Left kidney (tissue), 8 donors: ENCODE measurements at places on chromosomes 1 and 21.

DNA sequence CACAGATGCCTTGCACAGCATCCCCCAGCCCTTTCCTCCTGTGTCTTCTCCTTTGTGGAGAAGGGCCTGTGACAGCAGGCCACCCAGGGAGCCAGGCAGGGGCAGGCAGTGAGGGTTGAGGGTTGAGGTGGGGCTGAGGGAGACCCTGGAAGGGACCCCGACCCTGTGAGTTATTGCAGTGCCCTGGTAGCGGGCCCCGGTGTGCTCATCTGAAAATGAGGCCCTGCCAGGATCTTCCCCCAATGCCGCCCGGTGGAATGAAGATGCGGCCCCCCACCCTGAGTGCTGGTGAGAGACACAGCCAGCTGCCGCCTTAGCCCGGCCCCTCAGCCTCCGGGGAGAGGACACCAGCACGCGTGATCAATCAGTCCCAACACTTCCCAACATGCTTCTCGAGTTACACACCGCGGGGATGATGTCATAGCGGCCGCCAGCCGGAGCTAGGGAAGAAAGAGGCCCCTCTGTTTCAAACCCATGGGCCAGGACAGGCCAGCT is 36.2 kb upstream of the ACTRT2 start:
- DNase-seq: peak; percentile 82

DNA sequence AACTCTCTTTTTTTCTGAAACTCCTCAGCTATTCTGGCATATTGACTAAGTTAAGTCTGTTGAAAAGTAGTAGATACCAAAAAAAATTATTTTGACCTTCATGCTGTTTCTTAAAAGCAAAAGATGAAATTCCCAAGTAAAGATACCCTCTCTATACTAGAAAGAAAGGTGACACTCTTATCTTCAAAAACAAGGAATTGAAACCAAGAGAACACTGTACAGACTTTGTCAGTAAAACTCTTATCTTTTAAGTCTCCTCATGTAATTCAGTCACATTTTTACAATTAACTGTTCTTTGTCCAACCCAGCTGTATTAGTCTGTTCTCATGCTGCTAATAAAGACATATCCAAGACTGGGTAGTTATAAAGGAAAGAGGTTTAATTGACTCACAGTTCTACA is 496.2 kb downstream of the LTN1 start:
- DNase-seq: no peak

GRCh38 chr1:36166938-36167905 is 11.3 kb downstream of the MAP7D1 start:
- no peak for DNase-seq

DNA sequence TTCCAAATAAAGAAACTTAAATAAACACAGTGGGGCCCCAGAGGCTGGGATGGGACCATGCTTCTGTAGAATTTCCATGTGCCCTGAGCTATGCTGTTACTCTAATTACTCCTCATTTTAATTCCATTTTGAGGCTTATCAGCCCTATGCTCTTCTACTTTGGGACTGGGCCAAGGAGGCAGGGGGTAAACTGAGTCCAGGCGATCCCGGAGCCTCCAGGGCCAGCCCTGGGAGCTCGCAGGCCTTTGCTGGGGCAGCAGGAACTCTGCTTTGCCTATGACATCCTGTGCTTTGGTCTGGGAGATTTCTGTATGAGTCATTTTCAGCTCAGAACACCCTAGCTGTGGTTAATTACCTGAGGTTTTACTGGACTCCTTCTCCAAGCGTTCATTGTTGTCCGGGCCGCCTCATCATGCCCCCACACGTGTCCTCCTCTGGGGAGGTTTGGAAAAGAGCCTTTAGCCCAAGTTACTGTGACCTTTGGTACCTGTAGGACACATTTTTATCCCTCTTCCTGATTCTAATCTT is 95.7 kb downstream of the RHOU start:
- DNase-seq: no peak

DNA sequence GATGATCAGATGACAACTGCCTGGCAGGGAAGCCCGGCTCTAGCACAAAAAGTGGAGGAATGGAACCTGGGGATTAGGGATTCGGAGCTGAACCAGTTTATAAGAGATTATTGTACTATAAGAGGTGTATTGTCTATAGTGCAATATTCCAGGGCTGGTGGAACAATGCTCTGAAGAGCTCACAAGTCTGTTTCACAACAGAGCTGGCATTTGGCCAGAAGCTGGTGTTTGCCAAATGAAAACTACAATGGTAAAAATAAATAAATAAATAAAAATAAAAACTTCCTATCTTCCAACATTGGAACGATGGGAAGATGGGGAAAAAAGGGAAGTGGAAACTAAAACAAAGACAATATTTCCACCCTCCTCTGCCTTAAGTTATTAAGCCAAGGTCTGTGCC is 73.5 kb downstream of the CHODL start:
- no peak for DNase-seq

DNA sequence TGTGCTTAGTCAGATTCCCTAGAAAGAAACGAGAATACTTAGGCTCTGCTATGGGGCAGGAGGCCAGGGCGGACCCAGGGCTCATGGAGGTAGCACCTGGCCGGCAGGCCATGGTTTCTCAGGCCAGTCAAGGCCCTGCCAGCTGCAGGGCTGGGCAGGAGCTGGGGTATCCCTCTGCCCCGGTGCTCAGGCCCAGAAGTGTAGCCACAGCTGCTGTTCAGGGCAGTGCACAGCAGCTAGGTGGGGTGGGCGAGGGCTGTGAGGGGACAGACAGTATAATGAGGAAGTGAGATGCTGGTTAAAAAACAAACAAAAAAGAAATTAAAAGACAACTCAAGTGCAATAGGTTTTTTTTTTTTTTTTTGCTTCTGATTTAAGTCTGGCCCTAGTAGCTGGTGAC is 34.0 kb upstream of the EDN2 start:
- no peak for DNase-seq

DNA sequence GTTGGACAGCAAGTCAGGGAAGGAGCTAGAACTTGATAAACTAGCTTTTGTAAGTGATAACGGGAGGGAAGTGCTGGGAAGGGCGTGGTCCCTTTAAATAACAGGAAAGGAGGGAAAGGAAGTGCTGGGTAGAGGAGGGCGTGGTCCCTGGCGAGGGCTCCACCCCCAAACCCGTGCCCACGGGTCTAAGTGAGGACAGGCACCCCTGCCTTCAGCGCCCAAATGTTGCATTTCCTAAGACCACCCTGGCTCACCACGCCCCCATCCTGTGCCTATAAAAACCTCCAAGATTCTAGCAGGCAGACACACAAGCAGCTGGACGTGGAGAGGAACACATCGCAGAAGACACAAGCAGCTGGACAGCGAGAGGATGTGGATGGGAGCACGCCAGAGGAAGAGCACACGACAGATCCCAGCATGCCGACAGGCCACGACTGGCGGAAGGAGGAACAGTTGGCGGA is 58.5 kb downstream of the PALMD start:
- no peak for DNase-seq

- no peak for DNase-seq
These were observed 77.6 kb upstream of the CD34 start for GRCh38 chr1:207988326-207989165.

- no peak for DNase-seq
These were observed 4.7 kb downstream of the CCDC190 start for GRCh38 chr1:162856260-162856659.

GRCh38 chr1:198157847-198158725 is 1.3 kb downstream of the NEK7 start:
- DNase-seq: no peak

GRCh38 chr1:95991787-95992520 is 729.6 kb upstream of the PTBP2 start:
- no peak for DNase-seq

- DNase-seq: no peak
These were observed 21.9 kb upstream of the NEK2 start for GRCh38 chr1:211697356-211697755.

DNA sequence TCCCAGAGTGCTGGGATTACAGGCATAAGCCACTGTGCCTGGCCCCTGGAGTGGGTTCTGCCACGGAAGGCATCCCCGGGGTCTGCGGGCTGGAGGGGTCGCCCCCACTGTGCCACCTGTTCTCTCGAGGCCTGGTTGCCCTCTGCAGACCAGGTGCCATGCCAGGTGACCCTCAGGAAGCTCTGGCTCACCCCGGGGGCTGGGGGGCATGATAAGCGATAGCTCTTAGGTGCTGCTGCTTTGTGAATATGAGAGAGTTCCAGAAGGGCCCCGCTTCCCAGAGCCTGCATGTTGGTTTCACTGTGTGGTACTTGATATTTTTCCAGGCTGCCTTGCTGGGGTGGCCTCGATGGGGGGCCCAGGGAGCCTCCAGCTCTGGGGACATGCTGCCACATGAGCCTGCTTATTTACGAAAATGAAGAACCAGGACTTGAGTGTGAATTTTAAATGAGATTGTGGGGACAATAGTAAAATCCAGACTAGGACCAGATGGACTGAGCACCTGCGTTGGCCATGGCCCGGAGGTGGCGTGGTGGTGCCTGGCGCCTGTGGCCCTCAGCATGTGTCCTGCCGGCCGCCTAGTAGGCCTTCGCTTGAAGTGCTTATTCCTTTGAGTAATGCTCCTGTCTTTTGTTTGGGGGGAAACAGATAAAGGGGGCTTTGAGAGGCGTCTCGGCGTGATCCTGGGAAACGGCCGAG is 7.3 kb downstream of the SKI start:
- DNase-seq: no peak

DNA sequence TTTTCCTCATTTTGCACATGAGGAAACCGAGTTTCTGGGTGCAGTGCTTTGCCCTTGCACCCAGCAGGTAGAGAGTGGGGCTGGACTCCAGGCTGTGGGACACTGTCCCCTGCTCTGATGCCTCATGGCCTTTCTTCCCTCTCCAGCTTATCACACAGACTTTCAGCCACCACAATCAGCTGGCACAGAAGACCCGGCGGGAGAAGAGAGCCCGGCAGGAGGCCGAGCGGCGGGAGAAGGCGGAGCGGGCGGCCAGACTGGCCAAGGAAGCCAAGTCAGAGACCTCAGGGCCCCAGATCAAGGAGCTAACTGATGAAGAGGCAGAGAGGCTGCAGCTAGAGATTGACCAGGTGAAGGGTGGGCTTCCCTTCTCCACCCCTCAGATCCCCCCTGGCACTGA is 19.0 kb downstream of the KDF1 start:
- DNase-seq: no peak

DNA sequence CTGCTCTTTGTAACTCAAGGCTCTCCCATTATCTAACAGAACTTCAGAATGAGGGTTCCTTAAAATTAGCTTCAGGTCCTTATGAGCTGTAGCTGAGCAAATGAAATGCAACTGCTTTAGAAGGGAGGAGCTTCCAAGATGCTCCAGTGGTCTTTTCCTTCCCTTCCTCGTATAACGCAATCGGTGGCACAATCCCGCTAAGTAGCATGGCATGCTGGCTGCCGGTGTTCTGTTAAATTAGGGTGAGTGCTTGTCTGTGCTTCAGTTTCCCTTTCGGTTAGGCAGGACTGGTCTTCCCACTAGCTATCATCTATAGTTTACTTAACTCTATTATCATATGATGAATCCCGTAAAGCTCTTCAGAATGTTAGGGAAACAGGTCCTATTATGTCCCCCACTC is 917 bp downstream of the KIAA0040 start:
- no peak for DNase-seq

GRCh38 chr1:1024771-1025699 is 5.1 kb downstream of the AGRN start:
- peak; percentile 76 for DNase-seq

- DNase-seq: no peak
These were observed 183.4 kb upstream of the PTBP2 start for GRCh38 chr1:96538111-96538641.

- no peak for DNase-seq
These were observed 64.9 kb downstream of the TGFB2 start for GRCh38 chr1:218409946-218410510.

DNA sequence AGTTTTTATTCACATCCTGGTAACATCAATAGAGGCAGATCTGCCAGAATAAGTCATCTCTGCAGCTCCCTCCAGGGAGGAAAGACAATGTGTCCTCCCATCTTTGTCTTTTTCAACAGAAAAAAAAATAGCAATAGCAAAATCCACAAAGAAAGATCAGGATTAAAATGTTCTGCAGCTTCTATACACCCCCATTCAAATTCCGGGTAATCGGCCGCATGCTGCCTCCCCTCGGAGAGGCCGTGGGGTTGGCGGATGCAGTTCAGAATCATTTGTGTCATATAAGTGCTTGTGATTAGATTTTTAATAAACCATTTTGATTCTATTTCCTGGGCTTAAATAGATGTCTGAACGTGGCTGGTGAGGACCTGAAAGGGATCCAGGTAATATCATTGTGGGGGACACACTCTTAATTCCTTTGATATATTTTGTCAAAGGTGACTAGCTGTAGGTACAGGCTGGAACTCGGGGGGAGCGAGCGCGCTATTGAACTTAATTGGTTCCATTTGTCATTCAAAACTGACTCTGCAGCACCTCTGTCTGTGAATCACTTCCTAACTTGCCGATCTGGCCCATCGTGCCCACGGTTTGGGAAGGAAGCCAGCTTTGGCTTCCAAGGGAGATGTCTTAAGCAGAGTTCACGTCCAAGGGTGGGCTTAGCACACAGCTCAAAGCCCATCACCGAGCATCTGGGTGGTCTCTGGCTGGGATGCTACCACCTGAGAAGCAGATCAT is 85.6 kb upstream of the ARHGEF16 start:
- no peak for DNase-seq

- no peak for DNase-seq
These were observed 32.6 kb upstream of the CCDC190 start for GRCh38 chr1:162893612-162893908.

- DNase-seq: no peak
These were observed 1.4 kb upstream of the KRTAP10-2 start for GRCh38 chr21:44552681-44553080.

DNA sequence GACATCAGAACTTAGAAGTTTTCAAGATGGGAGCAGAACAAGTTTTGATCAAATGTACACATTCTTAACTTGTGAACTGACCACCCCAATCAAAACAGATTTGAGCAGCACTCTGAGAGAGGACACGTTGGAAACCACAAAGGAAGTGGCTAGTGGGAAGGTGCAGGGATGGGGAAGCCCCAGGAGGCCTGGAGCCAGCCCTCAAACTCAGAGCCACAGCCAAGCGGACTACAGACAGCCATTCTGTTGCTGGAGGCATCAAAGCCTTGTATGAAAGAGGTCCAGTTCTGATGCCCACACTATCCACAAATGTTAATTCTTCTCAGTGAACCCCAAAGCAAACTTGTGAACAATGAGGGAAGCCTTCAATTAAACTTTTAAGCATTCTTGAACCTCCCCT is 143.6 kb upstream of the RAB4A start:
- DNase-seq: no peak
